CD4-positive, CD25-positive, alpha-beta regulatory T cell (primary cell): ENCODE measurements at places on chromosomes 4 and X. TPM values are rescaled to one million over a fixed set of nuclear protein-coding genes. Genes with fewer than 3 reads are reported as not detected.

- no peak for DNase-seq
These were observed 113.9 kb downstream of the GRIA3 start for GRCh38 chrX:123298026-123298425.

- no peak for DNase-seq
These were observed 938.3 kb downstream of the RAB28 start for GRCh38 chr4:12545812-12546211.

DNA sequence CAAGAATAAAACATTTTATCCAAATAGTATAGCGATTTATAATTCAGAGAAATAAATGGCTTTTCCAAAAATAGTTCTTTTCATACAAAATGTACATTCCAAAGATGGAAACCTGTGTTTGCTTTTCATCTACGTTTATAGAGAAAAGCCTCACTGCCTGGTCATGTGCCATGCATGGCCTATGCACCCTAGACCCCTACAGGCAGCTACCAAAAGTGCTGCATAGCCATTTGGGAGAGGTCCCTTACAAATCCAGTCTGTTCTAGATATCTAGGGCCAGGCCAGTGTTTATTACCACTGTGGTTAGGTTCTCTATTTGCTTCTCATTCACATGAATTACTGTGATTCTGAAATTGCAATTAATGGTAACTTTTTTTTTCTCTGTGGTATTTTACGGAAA is 17.2 kb downstream of the HMGB2 start:
- DNase-seq: no peak

CT47B1 gene
- total RNA-seq: not detected

RAB9B gene
- total RNA-seq: 0.22 TPM

GRCh38 chrX:119087121-119087520 is 14.3 kb downstream of the CT47C1 start:
- no peak for DNase-seq
